NCI-H2029 treated with DMSO at 0.1 percent for 48 hours (cell line): ENCODE measurements at places on chromosomes 16 and 17.

GRCh38 chr16:79562166-79562823 is 38.2 kb downstream of the MAF start:
- DNase-seq: no peak

- no peak for DNase-seq
These were observed 242.3 kb downstream of the SOX9 start for GRCh38 chr17:72363089-72363610.

- DNase-seq: no peak
These were observed 85.9 kb downstream of the TMEM132E start for GRCh38 chr17:34665150-34665806.

GRCh38 chr16:87661561-87661960 is 59.3 kb downstream of the JPH3 start:
- DNase-seq: no peak

GRCh38 chr17:44266402-44267164 is 1.4 kb downstream of the SLC4A1 start:
- DNase-seq: no peak

DNA sequence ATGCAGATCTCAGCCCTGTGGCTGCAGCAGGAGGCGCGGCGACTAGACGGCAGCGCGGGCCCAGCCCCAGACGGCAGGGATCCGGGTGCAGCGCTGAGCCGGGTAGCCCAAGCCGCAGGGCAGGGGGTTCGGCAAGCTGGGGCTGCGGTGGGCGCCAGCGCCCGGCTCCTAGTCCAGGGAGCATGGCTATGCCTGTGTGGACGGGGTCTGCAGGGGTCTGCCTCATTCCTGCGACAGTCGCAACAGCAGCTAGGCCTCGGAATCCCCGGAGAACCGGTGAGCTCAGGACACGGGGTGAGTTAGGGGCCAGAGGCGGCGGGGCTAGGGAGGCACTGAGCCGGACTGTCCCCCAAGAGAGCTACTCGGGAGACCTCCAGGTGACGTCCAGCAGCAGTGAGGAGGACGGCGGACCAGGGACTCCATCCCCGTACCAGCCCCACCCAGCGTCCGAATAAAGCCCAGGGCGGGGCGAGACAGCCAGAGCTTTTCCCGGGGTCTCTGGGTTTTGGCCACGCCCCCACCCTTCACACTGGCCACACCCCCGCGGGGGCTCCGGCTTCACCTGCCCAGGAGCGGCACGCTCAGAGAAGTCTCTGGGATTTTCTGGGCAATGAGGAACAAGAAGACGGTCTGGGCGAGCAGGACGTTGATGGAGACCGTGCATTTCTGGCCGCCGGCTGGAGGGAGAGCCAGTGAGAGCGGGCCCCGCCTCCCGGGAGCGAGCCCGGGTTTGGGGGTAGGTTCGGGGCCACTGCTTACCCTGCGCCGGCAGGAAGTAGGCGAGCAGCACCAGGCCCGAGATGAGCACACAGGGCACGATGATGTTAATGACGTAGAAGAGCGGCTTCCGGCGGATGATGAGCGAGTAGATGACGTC is 1.1 kb downstream of the C17orf107 start:
- DNase-seq: no peak

DNA sequence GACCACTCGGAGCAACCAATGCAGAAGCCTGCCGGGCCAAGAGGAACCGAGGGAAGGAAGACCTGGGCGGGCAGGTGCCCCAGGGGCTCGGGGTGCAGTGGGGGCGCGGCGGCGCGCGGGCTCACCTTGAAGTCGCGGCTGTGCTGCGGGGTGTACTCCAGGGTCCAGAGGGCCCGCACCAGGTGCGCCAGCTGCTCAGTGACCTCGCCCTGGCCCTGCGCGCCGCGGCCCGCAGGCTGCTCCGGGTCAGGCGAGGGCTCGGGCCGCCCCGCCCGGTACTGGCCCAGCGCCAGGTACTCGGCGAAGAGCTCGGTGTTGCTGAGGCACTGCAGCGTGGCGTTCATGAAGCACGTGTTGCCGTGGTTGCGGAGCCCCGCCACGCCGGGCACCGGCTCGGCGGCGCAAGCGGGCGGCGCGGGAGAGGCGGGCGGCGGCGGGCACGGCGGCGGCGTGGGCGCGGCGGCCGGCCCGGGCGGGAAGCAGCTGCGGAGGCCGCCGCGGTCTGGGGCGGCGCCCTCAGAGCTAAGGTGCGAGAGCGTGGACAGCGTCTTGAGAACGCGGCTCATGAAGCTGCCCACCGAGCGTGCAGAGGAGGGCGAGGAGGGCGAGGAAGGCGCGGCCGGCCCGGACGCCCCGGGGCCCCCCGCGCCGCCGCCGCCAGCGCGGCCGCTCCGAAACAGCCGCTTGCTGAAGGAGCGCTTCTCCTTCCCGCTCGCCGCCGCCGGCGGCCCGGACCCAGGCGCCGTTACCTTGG is 562 bp downstream of the USP31 start:
- no peak for DNase-seq

GRCh38 chr17:58336456-58337209 is 8.0 kb upstream of the TSPOAP1 start:
- DNase-seq: no peak

DNA sequence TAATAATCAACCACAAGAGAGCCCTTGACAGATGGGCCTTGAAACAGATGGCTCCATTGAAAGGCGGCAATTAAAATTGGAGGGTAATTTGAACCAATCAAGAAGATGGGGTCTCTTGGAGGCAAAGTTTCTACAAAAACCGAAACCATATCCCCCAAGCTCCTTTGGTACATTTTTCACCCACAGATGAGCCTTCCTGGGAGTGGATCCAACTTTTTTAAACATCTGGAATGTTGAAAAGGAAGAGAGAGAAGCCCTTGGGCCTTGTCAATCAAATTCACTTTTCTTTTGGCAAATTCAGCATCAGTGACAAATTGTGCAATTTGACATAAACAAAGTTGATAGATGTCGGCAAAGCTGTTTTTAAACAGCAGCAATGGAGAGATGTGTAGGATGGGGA is 13.2 kb upstream of the NUP93 start:
- DNase-seq: no peak

GRCh38 chr17:7982666-7983065 is 19.7 kb upstream of the GUCY2D start:
- DNase-seq: no peak

GRCh38 chr17:80414508-80414802 is 512 bp upstream of the ENDOV start:
- no peak for DNase-seq
